ENCODE measurements at places on chromosomes 12 and 14. TPM values are rescaled to one million over a fixed set of nuclear protein-coding genes. Genes with fewer than 3 reads are reported as not detected.

Gene LMNTD1
- total RNA-seq, result not detected

Gene SLC10A1
- total RNA-seq, result not detected

Gene CLEC1A
- not detected for total RNA-seq

Gene CLMN
- total RNA-seq, result 0.42 TPM

Gene FSCB
- total RNA-seq, result not detected

- H3K4me3 ChIP-seq, result no peak overlapping the region
- H3K27me3 ChIP-seq, result no peaks in the 10 kb centered on the region
Observed at GRCh38 chr12:40055228-40055579, 50.7 kb downstream of the SLC2A13 start.

DNA sequence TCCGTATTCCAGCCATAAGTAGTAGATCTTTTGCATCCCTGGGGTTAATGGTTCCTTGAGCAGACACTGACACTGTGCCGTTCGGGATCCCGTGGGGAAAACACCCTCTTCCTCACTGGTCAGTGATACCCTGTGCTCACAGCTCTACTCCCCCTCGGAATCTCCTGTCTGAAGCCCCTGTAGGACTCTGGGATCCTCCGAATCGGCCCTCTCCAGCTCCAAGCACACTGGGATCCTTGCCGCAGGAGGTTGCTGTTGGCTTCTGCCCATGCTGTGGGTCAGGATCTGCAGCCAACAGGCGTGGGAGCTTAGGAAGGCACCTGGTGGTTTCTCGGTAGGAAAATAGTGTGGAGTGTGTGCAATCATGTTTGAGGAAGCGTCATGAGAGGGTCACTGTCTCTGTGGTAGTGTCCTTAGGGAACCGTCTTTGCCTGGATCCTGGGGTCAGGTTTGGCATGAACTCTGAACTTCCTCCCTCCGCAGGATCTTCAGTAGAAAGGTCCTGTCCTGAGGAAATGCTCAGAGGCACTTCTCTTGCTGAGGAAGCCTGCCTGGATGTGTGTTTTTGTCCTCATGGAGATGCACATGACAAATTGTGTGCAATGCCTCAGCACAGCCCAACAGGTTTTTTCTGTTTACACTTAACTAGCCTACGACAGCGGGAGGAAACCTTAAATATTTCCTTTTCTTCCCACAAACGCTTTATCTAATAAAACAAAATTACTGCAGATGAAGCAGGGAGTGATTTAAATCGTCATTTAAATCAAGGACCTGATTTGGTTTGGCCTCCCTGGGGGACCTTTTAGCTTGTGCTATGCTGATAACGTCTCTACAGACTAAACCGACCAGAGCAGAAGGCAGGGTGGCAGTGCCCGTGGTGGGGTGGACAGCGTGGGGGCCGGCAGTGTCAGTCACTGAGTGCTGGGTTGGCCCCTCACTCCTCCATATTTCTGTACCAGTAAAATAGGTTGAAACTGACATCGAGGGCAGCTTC, 18.7 kb downstream of the FBXL14 start:
- H3K4me3 ChIP-seq, result no peak overlapping the region
- DNase-seq, result no peak
- no peaks in the 10 kb centered on the region for H3K27me3 ChIP-seq

DNA sequence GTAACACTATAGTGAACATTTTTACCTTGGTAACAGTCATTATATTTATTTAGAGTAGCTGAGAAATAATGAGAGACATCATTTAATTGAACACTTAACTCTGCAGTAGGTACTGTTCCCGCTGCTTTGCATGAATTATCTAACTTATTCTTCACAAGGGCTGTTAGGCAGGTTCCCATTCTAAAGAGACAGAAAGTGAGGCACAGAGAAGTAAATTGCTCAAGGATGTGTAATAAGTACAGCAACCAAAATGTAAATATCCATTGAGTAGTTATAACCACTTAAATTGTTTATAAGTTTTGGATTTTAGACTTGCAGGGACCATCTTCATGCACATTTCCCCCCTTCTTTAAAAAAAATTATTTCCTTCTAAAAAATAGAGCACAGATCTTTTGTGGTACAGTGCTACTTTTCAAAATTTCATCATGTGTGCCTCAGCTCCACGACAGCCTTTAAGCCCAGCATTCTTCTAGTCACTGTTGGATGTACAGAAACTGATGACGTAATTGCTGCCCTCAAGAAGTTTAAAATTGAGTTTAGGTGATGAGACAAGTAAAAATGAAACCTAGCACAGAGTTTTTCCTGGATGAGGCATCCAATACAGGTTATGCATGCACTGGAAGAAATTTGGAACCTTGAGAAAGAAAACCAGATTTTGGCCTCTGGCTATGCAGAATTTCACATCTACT, 6.0 kb upstream of the MANSC4 start:
- peaks cover 23% of the 10 kb centered on the region for H3K36me3 ChIP-seq
- no peak for DNase-seq
- peaks cover 32% of the 10 kb centered on the region for H3K4me1 ChIP-seq
- no peak overlapping the region for H3K4me3 ChIP-seq
- H3K27me3 ChIP-seq, result no peaks in the 10 kb centered on the region
- no peak overlapping the region for H3K27ac ChIP-seq

GRCh38 chr14:27958757-27959156, 807.8 kb upstream of the FOXG1 start:
- no peaks in the 10 kb centered on the region for H3K4me1 ChIP-seq
- no peak overlapping the region for H3K4me3 ChIP-seq
- DNase-seq, result no peak

GRCh38 chr14:38442208-38442607, 186.3 kb upstream of the CLEC14A start:
- H3K27me3 ChIP-seq, result no peaks in the 10 kb centered on the region
- no peak overlapping the region for H3K27ac ChIP-seq
- no peaks in the 10 kb centered on the region for H3K36me3 ChIP-seq
- no peak for DNase-seq
- no peak overlapping the region for H3K4me3 ChIP-seq
- no peaks in the 10 kb centered on the region for H3K4me1 ChIP-seq

GRCh38 chr14:101732118-101732517, 29.4 kb upstream of the PPP2R5C start:
- peak overlapping the region; percentile 51 for H3K4me3 ChIP-seq
- peak overlapping the region; percentile 84 for H3K27ac ChIP-seq
- H3K36me3 ChIP-seq, result no peaks in the 10 kb centered on the region
- no peaks in the 10 kb centered on the region for H3K27me3 ChIP-seq

GRCh38 chr12:44875954-44876543, at the start of gene NELL2:
Gene NELL2, minus strand, starts transcription at chr12:44876315. Its CDS starts 446 bp downstream, at chr12:44875869.
- peaks cover 21% of the 10 kb centered on the region for H3K27me3 ChIP-seq
- H3K36me3 ChIP-seq, result peaks cover 1% of the 10 kb centered on the region
- peak within 1 kb of the TSS; percentile 90 for H3K4me3 ChIP-seq
- peak within 1 kb of the TSS; percentile 75 for H3K27ac ChIP-seq
- H3K4me1 ChIP-seq, result peaks cover 34% of the 10 kb centered on the region

DNA sequence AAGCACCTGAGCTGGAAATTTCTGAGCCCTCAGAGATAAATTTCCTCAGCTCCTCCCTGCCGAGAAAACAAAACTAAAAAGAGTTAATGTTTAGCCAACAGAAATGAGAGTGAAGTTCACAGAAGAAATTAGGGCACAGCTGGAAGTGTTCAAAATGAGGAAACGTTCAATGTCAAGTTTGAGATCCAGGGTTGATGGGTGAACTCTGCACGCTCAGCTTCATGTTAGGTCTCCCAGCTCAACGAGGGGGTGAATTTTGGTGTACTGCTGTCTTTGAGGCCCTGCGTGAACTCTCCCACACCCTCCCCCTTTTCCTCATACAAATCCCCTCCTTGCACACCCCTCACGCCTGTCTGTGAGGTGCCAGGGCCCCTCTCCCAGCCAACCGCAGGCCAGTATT, 13.3 kb upstream of the OAS3 start:
- no peak overlapping the region for H3K4me3 ChIP-seq
- DNase-seq, result peak; percentile 28
- H3K36me3 ChIP-seq, result peaks cover 75% of the 10 kb centered on the region
- no peaks in the 10 kb centered on the region for H3K27me3 ChIP-seq

All from activated CD8-positive, alpha-beta memory T cell treated with anti-CD3 and anti-CD28 coated beads, Interleukin-2, amount 10 ng/mL, durations not matched to agents 7 days and 5 days (primary cell).